ENCODE measurements at places on chromosomes 3 and 15.

DNA sequence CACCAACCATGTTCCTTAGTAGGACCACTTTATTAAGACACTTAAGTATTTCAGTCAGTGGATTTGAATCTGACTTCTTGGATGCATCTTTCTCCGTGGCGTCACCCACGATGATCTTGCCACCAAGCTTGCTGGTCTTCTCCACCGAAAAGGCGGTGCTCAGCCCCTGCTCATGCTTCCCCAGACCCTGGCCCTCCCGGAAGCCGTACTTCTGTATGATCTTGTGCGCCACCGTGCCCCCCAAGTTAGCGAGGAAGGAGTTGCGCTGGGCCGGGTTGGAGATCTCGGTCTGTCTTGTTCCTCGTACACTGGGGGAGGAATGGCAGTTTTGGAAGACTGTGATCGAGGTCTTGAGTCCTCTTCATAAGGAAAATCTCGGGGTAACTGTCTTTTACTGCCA is 213.4 kb upstream of the NANOGP8 start:
- no peak for DNase-seq

DNA sequence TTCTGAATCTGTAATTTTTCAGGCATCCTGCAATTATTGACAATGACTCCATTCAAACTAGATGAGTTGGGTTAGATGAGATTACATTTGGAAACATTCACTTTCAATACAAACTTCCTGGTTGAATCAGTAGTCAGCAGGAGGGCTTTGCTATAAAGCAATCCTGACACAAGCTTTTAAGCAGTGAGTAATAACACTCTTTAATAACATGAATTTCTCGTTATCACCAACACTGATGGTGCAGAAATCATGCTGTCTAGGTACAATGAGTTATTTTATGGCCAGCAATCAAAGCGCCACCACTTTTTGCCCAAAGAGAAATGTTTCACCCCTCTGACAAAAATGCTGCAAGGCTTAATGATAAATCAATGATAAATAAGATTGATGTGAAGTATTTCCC is 474.8 kb upstream of the CNTN4 start:
- DNase-seq, result no peak

GRCh38 chr15:40097968-40098476 is 10.7 kb downstream of the BMF start:
- DNase-seq, result no peak

DNA sequence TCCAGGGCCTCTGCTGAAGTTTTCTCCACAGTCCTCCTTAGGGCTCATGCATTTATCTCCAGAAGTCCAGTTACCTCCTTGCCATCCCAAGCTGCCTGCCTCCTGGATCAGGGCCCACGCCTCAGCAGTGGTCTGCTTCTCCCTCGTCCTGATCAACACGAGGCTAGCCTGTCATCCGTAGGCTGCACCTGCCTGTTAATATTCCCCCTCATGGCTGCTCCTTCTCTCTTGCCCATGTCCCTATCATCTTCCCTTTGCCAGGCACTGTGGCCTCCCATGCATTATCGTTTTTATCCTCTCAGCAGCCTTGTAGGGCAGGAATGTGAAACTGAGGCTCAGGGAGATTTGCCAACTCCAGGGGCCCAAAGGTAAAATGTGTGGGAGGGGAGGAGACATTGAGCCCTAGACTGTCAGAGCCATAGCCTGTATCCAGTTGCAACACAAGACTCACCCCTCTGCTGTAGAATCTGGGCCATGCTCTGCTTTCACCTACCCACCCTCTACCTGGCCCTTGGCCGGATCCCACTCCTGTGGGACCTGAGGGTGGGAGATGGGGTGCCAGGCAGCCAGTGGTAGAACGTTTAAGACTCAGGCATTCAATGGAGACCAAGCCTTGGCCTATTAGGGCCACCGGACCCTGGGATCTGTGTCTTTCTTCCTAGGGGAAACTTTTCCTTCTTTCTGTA is 4.6 kb downstream of the GRM2 start:
- no peak for DNase-seq

GRCh38 chr3:79066481-79066880 is 701.3 kb downstream of the ROBO1 start:
- no peak for DNase-seq

DNA sequence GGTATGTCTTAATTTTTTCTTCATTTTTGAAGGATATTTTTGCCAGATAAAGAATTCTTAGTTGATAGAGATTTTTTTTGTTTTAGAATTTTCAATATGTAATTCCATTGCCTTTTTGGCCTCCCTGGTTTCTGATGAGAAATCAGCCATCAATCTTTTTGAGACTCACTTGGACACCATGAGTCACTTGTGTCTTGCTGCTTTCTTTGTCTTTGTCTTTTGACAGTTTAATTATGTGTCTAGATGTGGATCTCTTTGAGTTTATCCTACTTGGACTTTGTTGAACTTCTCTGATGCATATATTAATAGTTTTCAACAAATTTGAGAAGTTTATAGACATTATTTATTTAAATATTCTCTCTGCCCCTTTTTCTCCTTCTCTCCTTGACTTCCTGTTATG is 34.7 kb upstream of the AQP9 start:
- no peak for DNase-seq

Data from astrocyte (in vitro differentiated cells and primary cell).